ENCODE measurements at places on chromosomes 16 and 17.

- DNase-seq: no peak
Measured at GRCh38 chr16:56558024-56558747, 6.7 kb upstream of the MT4 start.

- peak; percentile 10 for DNase-seq
Measured at GRCh38 chr17:45018848-45019711, 32.4 kb downstream of the DCAKD start.

DNA sequence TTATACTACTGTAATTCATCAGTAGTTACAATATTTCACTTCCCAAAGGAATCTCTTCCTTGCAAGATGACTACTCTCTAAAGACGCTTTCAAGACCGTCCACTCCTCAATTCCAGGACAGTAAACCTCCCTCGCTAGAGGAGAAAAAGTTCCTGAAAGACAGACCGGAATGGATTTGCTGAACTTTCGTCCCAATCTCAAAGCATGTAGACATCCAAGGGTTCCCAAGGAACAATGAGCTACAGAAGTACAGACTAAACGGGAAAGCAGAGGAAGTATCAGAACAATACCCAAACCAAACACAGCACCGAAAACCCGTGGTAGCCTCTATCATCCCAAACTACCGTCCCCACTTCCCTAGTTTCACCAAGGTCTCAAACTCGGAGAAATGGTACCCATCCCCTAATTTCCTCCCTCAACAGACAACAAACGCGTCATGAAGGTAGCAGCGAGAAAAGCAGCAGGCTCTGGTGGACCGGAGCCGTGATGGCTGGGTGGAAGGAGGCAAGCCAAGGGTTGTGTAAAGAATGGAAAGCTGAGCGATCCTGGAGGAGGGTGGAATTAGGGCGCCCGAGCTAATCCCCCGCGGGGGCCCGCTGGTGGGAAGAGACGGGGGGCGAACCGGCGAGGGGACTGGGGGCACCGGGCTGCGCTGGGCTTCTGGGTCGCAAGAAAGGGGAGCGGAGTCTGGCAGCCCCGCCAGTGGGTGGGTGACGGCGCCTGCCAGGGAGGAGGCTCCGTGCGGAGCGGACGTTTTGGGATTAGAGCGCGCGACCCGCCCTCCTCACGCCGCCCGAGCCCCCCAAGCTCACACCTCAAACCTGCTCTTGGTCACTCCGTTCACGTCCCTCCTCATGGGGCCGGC, 647 bp downstream of the FBXL20 start:
- no peak for DNase-seq

GRCh38 chr17:67111327-67111726, 67.0 kb downstream of the CACNG1 start:
- DNase-seq: no peak
